ENCODE measurements at places on chromosomes 1 and 21.
A peak's percentile ranks its signal among the peaks of the same experiment; 100 is the strongest.

- DNase-seq = no peak
Observed at GRCh38 chr1:41455479-41456332, 28.8 kb downstream of the EDN2 start.

GRCh38 chr1:165773324-165773965, 4.8 kb upstream of the TMCO1 start:
- no peak for DNase-seq

- no peak for DNase-seq
Observed at GRCh38 chr1:14553711-14554110, 44.8 kb upstream of the KAZN start.

- no peak for DNase-seq
Observed at GRCh38 chr1:58888833-58889232, 105.0 kb upstream of the JUN start.

- no peak for DNase-seq
Observed at GRCh38 chr1:29398431-29398830, 162.1 kb downstream of the PTPRU start.

DNA sequence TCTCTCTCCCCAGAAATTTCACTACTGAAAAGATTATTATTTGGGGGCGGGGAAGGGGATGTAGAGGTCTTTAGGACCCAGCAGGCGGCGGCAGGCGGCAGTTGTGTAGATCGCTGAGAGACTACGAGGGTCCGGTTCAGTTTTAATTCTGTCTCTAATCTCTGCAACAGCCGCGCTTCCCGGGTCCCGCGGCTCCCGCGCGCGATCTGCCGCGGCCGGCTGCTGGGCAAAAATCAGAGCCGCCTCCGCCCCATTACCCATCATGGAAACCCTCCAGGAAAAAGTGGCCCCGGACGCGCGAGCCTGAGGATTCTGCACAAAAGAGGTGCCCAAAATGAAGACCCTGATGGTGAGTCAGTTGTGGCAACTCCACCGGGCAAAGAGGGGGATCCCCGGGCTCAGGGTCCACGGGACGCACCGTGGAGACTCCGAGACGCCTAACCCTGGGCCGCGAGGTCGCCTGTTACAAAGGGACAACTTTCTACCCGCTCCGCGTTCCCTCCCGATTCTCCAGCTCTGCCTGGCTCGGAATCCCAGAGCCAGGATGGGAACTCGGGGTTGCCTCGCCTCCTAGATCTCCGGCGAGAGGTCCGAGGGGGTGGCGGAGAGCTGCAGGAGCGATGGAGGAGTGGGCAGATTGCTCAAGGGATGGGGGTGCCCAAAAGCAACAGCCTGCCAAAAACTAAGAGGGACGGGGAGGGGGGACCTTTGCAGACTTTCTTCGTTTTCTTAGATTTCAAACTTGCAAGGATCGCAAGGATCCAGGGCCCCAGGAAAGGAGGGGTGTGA, at the start of gene ST6GALNAC5:
Gene ST6GALNAC5 (plus strand): TSS at position 139 of the 789 bp plus-strand sequence.
- peak; percentile 4 for DNase-seq

- DNase-seq = no peak
Observed at GRCh38 chr1:59397139-59397858, 100.4 kb downstream of the FGGY start.

DNA sequence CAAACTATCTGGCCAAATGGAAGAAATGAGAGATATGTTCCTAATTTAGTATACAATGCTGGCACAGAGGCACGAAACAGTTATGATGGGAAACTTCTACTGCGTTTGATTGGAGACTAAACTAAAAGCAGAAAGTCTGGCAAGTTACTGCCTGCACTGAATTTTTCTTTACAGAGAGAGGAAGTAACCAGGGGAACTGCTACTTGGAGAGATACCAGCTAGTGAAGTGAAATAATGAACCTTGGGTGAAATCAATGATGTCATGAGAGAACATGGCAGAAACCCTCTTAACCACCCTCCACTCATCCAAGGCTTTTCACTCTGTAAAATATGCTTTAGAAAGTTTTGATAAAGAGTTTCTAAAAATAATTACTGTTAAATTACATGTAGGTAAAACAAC, 29.3 kb downstream of the NIBAN1 start:
- no peak for DNase-seq

- DNase-seq = no peak
Observed at GRCh38 chr1:14421977-14422609, 176.4 kb upstream of the KAZN start.

DNA sequence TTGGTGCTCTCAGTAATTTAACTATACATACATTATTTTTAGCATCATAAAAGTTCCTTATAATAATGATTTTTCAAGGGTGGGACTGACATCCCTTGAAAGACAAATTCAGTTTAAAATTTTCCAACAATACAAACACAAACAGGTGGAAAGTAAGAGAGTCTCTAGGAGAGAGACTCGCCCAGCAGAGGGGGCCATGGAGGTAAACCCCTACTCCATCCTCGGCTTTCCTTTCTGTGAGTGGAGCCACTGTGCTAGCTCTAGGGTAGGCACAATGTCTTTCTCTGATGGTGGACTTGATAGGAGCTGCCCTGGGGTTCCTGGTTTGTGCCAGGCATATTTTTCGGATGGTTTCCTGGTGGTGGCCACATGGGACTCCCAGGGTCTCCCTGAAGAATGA, 8.3 kb downstream of the CSMD2 start:
- no peak for DNase-seq

DNA sequence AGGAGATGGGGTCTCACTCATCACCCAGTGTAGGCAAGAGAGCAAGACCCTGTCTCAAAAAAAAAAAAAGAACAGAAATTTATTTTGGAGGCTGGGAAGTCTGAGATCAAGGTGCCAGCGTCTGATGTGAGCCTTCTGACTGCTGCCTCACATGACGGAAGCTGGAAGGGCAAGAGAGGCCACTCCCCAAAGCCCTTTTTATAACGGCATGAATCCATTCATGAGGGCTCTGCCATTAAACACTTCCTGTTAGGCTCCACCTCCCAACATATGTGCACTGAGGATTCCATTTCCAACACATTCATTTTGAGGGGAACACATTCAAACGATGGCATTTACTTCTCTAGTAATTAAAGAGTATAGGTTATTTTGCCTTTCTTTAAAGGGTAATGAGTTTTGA, 50.9 kb upstream of the C1orf198 start:
- DNase-seq = no peak

DNA sequence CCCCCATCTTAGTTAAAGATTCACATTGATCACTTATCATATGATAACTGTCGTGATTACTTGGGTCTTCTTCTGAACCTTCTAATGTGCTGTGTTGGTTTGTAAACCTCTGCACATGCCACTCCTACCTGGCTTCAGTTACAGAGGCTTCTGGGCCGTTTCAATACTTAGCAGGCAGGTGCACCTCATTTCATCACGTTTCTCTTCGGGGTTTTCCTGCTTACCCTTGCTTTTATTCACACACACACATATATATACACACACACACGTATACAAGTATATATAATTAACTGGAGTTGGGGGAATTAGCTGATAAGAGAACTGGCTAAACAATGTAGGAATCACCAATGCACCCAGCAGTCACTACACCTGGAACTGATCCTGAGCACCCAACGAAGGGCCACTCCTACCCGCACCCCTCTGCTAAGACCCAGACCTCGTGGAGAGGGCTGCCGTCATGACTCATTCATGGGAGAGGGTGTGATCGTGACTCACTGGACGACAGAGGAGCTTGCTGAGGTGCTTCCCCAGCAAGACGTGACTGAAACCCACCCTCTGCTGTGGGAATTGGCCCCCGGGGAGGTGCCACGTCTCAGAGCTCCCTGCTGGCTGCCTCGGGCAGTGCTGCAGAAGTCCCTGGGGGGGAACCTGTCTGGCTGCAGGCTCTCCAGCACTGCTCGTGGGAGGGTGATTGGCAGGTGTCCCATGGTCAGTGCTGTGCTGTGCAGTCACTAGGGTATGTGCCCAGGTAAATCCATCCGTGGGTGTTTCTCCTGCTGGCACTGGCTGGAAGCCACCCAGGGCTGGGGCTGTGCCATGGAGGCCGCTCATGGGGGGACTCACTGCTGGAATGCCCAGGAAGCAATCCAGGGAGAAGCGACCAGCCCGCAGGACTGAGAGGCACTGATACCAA, 166.6 kb downstream of the DYRK1A start:
- peak; percentile 7 for DNase-seq

GRCh38 chr1:171138980-171139379, 46.1 kb upstream of the FMO2 start:
- no peak for DNase-seq

GRCh38 chr1:22290157-22290556, 147.3 kb upstream of the WNT4 start:
- DNase-seq = no peak

- DNase-seq = no peak
Observed at GRCh38 chr1:209051570-209051969, 531.9 kb upstream of the CAMK1G start.

GRCh38 chr1:61404597-61405376, 320.2 kb downstream of the TM2D1 start:
- no peak for DNase-seq

DNA sequence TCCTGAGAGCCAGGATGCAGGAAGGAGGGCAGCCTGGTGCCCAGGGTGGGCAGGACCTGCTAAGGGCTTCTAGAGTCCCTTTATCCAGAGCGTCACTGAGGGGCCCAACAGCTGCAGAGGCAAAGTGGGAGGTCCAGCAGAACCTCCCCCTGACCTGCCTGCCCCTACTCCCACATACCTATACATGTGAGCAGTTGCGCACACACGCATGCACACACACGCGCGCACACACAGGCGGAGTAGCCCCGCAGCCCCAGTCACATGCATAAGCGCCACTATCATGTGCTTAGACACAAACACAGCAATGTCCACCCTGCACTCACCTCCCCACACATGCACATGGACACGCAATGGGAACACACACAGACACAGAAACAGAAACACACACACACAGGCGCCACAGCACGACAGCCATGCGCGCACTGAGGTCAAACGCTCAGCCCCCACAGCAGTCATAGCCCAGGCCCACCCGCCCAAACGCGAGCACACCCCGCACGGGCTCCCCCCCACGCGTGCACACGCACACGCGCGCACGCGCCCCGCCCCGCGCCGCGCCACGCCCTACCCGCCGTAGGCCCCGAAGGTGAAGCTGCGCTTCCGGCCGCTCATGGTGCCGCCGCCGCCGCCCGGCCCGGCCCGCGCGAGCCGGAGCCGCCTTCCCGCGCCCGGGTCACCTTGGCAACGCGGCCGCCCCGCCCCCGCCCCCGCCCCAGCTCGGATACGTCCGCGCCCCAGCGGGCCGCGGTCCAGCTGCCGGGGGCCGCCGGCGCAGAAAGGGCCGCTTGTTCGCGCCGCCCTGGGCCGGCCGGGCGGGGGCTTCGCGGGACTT, 17.7 kb downstream of the RAP1GAP start:
- peak; percentile 51 for DNase-seq

- DNase-seq = peak; percentile 35
Observed at GRCh38 chr1:2240270-2241156, 12.4 kb downstream of the SKI start.

DNA sequence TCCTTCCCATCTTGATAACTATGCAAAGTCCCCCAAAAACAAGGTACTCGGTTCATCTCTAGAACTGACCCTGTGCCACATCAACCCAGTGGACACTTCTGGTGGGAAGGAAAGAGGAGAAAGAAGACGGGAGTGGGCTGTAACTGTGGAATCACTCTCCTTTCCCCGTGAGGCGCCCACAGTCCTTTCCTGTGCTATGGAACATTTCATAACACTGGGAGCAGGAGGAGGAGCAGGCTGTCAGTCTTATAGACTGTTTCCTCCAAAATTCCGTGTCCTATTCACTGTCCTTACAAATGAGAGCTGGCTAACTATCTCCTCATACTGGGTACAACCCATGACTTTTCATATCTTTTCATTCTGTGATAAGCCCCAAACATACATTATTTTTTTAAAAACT, 40.7 kb downstream of the PLEKHA6 start:
- DNase-seq = no peak

GRCh38 chr1:2205191-2205952, 10.8 kb upstream of the FAAP20 start:
- DNase-seq = no peak

DNA sequence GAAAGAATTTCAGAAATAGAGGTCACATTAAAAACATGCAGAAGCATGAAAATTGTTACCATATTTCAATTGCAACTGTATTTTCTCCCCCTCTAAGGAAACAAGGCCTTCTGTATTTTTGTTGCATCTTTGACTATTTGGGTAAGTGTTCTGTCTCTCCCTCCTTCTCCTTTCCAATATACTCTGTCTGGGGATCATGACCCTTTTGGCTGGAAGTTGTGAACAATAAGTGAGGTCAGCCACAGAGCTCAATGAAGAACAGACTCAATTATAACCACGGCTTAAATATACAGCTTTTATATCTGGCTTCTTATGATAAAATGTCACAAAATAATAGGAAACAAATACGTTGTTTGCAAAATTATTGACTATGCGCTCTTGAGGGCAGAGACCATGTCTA, 47.1 kb downstream of the SPAG17 start:
- DNase-seq = no peak

DNA sequence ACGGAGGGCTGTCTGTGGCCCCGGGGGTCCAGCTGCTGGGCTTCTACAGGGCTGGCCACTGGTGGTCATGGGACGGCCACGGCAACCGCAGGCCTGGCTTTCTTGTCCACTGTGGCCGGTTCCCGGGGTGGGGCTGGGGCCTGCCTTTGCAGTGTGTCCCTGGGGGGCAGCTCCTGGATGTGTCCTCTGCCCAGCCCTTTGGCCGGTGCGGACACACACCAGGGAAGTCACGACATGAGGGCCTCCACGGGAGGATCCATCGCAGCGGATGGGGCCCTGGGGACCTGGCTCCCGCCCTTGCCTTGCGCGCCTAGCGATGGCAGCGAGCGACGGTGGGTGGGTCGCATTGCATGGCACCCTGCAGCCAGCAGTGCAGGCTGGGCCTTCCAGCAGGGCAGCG, 18.0 kb downstream of the PFKL start:
- no peak for DNase-seq

GRCh38 chr1:150765296-150765976, at the start of gene CTSS:
CTSS (minus strand) TSS chr1:150765778; CDS start chr1:150764763, 1,015 bp downstream.
- DNase-seq = no peak

DNA sequence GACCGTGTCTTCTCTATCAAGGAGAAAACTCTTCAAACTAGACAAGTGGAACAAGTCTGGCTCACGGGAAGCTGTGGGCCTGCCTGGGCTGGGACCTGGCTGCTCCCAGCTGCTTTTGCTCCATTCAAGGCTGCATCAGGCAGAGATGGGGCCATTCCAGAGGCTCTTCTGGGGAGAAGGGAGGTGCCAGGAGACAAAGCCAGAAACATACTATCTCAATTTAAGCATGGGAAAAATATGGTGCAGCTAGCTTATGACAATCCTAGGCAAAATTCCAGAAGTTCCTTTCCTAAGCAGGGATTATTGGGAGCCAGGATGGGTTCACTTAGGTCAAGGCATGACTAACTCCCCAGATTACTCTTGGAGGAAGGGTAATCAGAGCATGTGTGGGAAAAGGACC, 90.8 kb upstream of the SLC2A1 start:
- DNase-seq = no peak

- DNase-seq = no peak
Observed at GRCh38 chr1:50978852-50979781, 9.1 kb downstream of the CDKN2C start.

DNA sequence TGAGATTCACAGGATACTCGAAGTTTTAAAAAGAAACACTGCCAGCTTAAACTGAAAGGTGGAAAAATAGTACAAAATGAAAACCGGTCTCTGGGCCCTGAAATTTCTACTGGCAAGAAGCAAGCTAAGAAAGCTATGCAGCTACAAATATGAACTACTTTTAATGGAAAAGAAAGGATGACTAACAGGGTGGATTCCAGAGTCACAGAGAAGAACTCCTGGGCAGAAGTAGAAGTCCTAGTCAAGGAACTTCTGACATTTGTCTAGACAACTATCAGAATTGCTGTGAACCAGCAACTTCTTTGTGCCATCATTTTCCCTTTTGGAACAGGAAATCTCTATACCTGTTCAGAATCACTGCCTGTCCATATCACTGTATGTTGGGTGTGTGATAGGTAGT, 38.1 kb downstream of the CD160 start:
- no peak for DNase-seq

GRCh38 chr1:211145944-211146343, 12.0 kb upstream of the KCNH1 start:
- DNase-seq = no peak
